ENCODE measurements at places on chromosomes 1 and 21.

DNA sequence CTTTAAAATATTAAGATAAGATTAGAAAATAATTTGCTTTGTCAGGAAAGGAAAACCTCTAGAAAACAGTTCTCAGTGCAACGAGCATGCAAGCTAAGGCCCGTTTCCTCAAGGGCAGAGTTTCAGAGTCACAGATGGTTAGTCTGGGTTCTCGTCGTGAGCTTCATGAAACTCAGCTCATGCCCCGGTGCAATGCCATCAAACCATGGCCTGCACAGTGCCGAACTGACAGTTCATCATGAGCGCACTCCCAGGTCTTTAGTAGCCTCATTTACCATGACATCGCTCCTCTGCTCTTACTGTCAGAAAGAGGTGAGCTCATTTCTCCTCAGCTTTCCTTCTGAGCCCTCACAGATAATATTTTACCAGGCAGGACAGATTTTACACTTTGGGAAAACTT, 319.2 kb downstream of the NTNG1 start:
- DNase-seq, result no peak

DNA sequence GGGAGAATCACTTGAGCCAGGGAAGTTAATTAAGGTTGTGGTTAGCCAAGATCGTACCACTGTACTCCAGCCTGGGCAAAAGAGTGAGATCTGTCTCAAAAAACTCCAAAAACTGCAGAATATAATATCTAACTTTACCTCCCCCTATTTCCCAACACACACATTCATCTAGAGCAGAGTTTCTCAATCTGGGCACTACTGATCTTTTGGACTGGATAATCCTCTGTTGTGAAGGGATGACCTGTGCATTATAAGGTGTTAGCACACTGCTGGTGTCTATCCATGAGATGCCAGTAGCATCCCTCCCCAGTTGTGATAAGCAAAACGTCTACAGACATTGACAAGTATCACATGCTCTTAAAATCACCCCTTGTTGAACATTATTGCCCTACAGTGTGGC, 61.8 kb downstream of the RGS13 start:
- no peak for DNase-seq

DNA sequence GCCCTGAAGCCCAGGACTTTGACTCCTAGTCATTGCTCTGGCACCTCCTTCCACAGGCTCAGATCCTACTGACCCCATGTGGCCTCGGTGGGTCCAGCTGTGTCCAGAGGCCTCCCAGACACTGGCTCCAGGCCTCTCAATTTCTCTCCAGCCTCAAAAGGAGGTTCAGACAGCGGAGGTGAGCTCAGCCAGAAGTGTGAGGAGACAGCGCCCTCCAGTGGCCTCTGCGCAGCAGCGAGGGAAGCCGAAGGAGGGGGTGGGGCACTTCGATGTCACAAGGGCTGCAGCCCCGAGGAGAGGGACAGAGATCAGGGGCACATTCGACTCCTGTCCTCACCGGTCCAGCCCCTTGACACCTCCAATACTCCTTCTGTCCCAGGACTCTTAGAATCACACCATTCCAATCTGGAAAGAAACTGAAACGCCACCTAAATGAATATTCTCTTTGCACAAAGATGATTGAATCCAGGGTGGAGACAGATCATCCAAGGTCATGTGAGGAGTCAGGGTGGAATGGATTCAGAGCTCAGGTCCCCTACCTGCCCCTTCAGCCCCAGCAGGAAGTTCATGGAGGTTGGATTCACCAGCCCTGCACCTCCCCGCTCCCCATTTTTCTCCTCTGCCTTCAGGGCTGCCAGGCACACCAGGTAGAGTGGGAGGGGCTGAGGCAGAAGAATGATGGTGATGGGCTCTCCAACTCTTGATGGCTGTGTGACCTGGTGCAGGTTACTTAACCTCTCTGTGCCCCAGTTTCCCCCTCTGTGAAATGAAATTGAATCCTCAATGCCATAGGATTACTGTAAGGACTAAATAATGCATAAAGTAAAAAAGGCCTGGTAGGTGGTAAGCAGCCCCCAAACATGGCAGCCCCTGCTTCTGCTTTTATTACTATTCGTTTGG, 34.8 kb upstream of the ZBTB40 start:
- DNase-seq, result no peak

DNA sequence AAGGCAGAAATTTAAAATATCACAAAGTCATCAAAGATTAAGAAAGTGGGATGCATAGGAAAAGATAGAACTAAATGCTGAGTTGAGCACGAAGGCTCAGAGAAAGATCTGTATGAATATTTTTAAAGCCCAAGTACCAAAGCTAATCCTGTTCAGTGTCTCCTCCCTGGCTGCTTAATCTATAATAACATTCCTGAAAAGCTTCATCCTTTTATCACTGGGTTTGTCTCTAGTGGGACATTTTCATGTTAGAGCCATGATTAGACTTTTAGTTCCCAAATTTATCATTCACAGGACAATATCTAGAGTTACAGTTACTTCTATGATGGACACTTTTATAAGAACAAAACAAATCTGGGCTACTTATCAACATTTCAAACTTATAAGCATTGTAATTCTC, 38.6 kb downstream of the TNFSF18 start:
- DNase-seq, result no peak

GRCh38 chr21:42592156-42592820, 61.1 kb upstream of the PDE9A start:
- no peak for DNase-seq

- no peak for DNase-seq
Measured at GRCh38 chr1:25796811-25797458, 3.1 kb upstream of the SELENON start.

- no peak for DNase-seq
Measured at GRCh38 chr1:26828411-26828991, 2.0 kb downstream of the ZDHHC18 start.

- DNase-seq, result no peak
Measured at GRCh38 chr1:19504796-19505692, 19.7 kb upstream of the CAPZB start.

GRCh38 chr21:25638660-25639550, at the start of gene JAM2:
TSS of gene JAM2 (plus strand) at chr21:25639258. CDS start at chr21:25639822, 564 bp downstream.
- peak; percentile 22 for DNase-seq

- no peak for DNase-seq
Measured at GRCh38 chr21:44713846-44714245, 2.5 kb upstream of the TSPEAR start.

GRCh38 chr1:50658459-50659076, 235.3 kb upstream of the DMRTA2 start:
- no peak for DNase-seq

- no peak for DNase-seq
Measured at GRCh38 chr1:174657411-174657810, 209.6 kb downstream of the GPR52 start.

DNA sequence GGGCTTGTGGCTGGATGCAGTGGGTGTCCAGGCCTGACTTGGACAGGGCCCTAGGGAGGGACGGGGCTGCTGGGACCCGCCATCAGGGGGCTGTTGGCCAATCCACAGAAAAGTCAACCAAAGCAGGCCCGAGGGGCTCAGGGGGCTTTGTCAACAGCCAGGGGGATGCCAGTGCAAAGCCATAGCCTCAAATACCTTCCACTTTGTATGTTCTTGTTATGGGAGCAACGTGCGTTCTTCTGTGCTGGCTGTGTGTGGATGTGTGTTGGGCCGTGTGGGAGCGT, 35.4 kb upstream of the ARF1 start:
- no peak for DNase-seq

- no peak for DNase-seq
Measured at GRCh38 chr1:229130028-229130668, 140.8 kb upstream of the RAB4A start.

- DNase-seq, result no peak
Measured at GRCh38 chr21:41079159-41079558, 88.8 kb upstream of the BACE2 start.

DNA sequence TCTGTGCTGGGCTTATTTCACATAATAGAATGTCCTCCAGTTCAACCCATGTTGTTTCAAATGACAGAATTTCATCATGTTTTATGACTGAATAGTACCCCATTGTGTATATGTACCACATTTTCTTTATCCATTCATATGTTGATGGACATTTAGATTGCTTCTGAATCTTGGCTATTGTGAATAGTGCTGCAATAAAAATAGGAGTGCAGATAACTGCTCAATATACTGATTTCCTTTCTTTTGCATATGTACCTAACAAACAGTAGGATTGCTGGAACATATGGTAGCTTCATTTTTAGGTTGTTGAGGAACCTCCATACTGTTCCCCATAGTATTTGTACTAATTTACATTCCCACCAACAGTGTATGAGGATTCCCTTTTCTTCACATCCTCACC, 491.1 kb downstream of the BRINP3 start:
- no peak for DNase-seq

DNA sequence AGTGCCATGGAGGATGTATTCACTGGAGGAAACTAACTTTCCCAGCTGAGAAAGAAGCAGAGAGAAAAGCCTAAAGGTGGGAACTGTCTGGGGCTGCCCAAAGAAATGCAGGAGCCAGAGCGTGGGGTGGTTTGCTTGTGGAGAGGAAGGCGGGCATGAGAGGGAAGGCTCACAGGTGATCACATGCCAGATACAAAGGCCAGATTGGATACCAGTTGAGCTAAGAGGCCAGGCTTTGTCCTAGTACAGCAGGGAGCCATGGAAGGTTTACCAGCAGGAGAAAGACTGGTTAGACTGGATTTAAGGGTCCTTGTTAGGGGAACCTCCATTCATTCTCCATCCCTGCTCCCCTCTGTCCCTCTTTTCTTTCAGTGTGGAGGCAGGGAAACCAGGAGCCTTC, 66.4 kb downstream of the BEND5 start:
- DNase-seq, result no peak

GRCh38 chr1:214305164-214305751, 24.3 kb downstream of the SMYD2 start:
- DNase-seq, result no peak

DNA sequence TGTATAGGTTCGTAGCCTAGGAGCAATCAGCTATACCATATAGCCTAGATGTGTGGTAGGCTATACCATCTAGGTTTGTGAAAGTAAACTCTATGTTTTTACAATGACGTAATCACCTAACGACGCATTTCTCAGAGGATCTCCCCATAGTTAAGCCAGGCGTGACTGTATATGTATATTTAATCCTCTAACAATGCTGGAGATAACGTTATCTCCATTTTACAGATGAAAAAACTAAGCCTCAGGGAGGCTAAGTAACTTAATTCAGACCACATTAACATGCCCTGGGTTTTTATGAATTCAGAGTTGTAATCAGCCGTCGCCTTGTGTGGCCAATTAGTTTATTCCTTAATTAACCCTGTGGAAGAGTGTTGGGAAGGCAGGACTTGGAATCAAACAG, 107.7 kb upstream of the PLXNA2 start:
- DNase-seq, result no peak

GRCh38 chr1:64043976-64044375, 159.4 kb upstream of the UBE2U start:
- DNase-seq, result no peak

GRCh38 chr1:162070094-162070748, 730 bp downstream of the NOS1AP start:
- DNase-seq, result no peak

DNA sequence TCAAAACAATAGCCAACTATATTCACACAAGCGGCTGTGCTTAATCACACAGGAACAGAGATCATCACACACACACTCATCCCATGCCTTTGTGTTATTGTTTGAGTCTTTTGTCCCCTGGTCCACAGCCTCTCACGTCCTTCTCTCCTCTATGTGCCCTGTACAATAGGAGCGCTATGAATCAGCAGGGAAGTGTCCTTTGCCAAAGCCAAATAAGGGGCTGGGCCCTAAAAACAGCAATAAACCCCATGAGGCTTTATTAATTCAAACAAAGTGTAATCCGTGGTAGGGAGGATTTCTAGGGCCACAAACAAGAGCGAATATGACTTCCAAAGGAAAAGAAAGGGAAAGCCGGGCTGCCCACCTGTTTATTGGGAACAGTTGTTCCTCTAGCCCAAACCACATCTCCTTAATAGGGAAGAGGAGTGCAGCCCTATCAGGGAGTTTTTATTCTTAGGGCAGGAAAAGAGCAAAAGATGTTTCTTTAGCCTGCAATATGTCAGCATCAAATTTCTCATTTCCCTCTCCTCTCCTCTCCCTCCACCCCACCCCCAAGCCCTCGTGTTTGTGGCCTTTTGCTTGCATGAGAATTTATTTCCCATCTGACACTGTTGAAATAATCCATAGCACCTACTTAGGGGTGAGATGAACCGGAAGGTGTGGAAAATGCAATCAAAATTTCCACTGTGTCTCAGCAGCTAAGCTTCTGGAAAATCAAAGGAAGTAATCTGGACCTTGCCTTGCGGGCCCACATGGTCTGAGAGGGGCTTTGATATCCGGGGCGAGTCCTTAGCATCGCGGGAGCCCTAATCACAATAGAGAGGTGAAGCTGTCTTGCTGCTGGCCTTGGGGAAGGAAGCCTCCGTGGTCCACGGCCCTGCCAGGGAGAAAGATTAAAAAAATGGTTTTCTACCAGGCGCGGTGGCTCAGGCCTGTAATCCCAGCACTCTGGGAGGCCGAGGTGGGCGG, 45.3 kb upstream of the ITPKB start:
- DNase-seq, result no peak

DNA sequence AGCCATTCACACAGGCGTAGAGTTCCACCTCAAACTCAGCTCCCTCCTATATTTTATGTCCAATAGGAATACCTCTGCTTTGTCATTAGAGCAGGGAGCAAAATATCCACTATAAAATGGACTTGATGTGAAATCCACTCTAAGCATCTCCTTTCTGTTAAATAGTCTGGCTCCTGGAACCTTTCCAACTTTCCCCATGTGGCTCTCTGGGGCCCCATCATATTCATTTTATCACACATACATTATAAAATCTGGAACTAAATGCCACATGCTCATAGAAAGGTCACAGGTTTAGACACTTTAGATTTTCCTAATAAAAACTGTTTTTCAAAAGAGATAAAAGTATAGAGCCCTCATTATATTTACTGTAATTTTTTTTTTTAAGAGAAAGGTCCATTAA, 82.1 kb downstream of the PTPN14 start:
- no peak for DNase-seq

DNA sequence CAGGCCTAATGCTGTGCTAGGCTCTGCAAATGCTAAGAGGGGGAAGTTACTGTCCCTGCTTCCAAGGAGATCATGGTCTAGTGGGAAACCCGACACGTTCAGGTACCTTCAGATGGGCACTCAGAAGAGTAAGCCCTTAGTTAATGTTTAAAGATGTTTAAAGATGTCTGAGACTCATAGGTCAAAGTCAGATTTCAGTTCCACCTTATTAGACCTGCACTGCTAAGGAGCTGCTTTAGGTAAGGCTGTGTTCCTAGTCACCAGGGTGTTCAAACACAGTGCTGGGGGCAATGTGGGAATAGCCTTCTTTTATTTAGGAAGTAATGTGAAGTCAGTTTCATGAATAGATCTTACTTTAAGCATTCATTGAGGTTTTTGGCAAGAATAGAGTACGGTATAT, 3.8 kb upstream of the RUSC1 start:
- DNase-seq, result no peak

- no peak for DNase-seq
Measured at GRCh38 chr1:201036188-201036842, 12.8 kb upstream of the KIF21B start.

All from activated gamma-delta T cell (primary cell).